ENCODE measurements at places on chromosomes 3 and 15. TPM values are rescaled to one million over a fixed set of nuclear protein-coding genes. Genes with fewer than 3 reads are reported as not detected.

Gene IFT122
- total RNA-seq, result 33.4 TPM

Gene SLC6A20
- 2.9 TPM for total RNA-seq

Gene CLRN1
- not detected for total RNA-seq

Gene SLC7A14
- total RNA-seq, result 1.2 TPM

Gene YEATS2
- 23.8 TPM for total RNA-seq

GRCh38 chr3:155233213-155233612 is 60.3 kb downstream of the STRIT1 start:
- no peaks in the 10 kb centered on the region for H3K36me3 ChIP-seq
- H3K27ac ChIP-seq, result peak overlapping the region; percentile 3
- no peak for DNase-seq
- H3K4me1 ChIP-seq, result peaks cover 10% of the 10 kb centered on the region

GRCh38 chr3:110788794-110789193 is 282.8 kb upstream of the NECTIN3 start:
- no peaks in the 10 kb centered on the region for H3K4me1 ChIP-seq
- H3K36me3 ChIP-seq, result no peaks in the 10 kb centered on the region
- no peak overlapping the region for H3K27ac ChIP-seq
- no peak for DNase-seq
- no peak overlapping the region for H3K4me3 ChIP-seq
- H3K27me3 ChIP-seq, result no peaks in the 10 kb centered on the region

DNA sequence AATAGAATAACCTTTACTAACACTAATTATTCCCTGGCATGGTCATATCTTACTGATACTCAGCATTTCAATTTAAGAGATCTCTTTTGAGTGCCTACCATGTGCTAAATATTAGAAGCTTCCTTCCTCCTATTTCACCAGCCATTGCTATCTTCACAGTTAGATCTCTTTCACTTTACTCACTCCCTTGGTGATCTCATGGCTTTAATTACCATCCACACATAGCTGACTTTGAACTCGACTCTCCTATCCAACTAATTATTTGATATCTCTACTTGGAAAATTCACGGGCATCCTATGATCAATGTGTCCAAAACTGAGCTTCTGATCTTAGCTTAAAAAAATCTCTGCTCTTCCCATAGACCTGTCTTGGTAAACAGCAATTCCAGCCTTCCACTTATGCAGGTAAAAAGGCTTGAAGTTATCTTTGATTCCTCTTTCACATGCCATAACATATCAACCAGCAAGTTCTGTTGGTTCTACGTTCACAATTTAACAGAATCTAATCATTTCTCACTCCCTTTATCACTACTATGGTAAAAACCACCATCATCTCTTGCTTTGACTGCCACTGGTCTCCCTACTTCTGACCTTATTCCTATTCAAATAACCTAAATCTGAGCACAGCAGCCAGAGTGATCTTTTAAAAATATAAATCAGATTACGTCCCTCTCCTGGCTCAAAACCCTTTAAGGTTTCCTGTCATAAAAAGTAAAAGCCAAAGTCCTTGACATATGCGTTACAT is 41.8 kb downstream of the HLTF start:
- DNase-seq, result no peak
- no peaks in the 10 kb centered on the region for H3K27me3 ChIP-seq
- no peak overlapping the region for H3K4me3 ChIP-seq
- no peak overlapping the region for H3K27ac ChIP-seq
- no peaks in the 10 kb centered on the region for H3K4me1 ChIP-seq

DNA sequence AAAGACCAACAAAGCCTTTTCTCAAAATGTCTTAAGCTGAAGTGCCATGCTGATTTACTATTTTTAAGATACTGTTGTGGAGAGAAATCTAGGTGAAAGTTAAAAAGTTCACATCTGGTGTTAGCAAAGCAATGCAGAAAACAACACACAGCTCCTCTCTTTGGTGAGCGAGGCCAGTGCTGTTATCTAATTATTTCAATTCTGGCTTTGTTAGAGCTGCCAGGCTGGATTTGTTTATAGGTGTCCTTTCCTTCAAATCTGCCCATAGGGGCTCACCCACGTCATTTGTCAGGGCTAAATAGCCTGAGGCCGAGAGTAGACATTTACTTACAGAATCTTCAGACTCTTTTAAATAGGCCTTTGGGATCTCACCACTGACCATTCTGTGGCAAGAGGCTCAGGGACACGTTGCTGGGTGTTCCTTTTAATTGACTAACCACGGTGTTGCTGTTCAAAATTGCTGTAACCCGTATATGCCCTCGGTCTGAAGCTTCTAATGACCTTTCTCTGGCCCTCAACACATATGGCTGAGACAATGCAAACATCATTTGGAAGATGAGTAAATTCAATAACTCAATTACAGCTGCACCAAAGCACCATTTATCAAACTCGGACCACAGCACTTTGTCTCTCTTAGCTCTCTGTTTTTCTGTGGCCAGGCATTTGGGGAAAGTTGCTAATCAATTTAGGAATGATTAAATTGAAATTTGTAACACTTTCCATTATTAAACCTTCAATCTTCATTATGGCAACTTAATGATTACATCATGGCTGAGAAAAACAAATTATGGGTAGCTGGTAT is 152.6 kb downstream of the PDZRN3 start:
- no peaks in the 10 kb centered on the region for H3K27me3 ChIP-seq
- no peak overlapping the region for H3K27ac ChIP-seq
- H3K36me3 ChIP-seq, result no peaks in the 10 kb centered on the region

DNA sequence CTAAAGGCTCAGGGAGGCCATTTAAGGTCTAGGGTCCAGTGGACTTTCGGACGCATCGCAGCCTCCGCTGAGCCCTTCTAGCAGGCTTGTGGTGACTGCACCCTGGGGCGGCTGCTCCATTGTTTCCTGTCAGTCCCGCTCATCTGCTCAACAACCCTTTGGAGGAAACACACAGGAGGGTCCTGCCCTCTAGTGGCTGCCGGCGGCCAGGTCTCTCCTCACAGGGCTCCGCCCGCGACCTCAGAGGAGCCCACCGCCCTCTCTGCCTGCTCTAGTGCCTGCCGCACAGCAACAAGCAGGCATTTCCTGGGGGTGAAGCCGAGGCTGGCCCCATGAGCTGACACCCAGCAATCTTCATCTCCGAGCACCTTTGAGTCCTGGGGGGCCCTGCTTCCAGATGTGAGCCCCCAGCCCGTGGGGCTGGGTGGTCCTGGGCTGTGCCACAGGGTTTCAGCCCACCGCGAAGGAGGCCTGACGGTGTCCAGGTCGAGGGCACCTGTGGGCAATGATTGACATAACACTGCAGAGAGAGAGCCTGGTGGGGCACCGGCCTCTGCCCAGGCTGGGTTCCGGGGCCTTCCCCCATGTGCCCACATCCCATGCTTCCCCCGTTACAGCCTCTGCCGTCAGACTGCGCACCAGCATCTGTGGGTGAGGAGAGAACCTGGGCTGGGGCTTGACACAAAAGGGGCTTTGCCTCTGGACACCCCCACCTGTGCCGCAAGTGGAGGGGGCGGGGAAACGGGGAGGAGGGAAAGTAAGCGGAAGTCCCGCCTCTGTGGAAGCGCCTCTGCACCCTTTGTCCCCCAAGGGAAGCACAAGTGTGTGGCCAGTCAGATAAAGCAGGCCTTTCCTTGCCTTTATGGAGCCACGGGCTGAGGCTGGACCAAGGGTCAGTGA is 27.0 kb upstream of the SFMBT1 start:
- peak overlapping the region; percentile 74 for H3K27ac ChIP-seq
- H3K4me3 ChIP-seq, result peak overlapping the region; percentile 64
- no peaks in the 10 kb centered on the region for H3K27me3 ChIP-seq
- no peak for DNase-seq
- no peaks in the 10 kb centered on the region for H3K36me3 ChIP-seq
- peaks cover 12% of the 10 kb centered on the region for H3K4me1 ChIP-seq

DNA sequence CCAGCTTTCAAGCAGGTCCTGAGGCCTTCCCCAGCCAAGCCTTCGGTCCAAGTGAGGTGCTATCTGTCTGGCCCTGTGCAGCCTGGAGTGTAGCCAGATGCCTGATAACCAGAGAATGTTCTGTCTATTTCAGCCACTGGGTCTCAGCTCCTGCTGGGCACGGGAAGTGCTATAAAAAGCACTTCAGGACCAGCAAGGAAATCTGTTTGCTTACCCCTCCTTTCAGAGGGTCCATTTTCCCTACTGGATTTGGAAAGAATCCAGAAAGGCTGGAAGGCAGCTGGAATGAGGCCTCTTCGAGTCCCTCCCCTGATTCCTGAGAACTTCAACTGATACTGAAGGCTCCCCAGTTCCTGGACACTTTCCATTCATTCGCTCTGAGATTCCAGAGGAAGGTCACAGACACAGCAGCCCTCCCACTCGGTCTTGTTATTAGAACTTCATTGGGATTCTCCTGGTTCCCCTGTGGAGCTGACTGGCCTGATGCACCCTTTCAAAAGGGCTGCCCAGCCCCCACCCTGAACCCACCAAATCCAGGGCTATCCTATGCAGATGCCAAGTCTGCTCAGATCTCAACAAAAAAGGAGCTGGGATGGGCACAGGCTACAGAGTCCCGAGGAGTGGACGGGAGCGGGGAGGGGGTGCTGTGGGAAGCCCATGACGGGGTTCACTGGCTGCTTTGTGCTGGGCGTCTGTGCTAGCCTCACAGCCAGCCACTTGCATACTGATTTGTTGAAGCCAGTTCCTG is 70.4 kb downstream of the UMPS start:
- no peaks in the 10 kb centered on the region for H3K27me3 ChIP-seq
- peak overlapping the region; percentile 74 for H3K27ac ChIP-seq
- no peaks in the 10 kb centered on the region for H3K36me3 ChIP-seq
- peaks cover 30% of the 10 kb centered on the region for H3K4me1 ChIP-seq
- no peak for DNase-seq
- no peak overlapping the region for H3K4me3 ChIP-seq

DNA sequence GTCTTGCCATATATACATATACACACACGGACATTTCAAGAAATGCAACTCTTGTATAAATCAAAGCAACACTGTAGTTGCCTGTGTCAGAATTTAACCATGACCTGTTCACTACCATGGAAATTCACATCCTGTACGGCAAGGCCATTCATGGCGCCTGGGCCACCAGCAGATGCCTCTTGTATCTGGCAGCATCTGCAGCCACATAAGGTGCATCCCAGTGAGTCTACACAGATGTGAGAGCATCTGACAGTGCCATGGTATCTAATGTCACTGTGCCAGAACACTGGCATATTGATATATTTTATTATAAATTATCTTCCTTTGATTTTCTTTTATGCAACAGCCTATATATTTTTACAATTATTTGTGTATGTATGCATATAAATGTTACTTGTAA is 25.1 kb downstream of the PDZRN3 start:
- H3K4me1 ChIP-seq, result peaks cover 30% of the 10 kb centered on the region
- H3K4me3 ChIP-seq, result no peak overlapping the region

DNA sequence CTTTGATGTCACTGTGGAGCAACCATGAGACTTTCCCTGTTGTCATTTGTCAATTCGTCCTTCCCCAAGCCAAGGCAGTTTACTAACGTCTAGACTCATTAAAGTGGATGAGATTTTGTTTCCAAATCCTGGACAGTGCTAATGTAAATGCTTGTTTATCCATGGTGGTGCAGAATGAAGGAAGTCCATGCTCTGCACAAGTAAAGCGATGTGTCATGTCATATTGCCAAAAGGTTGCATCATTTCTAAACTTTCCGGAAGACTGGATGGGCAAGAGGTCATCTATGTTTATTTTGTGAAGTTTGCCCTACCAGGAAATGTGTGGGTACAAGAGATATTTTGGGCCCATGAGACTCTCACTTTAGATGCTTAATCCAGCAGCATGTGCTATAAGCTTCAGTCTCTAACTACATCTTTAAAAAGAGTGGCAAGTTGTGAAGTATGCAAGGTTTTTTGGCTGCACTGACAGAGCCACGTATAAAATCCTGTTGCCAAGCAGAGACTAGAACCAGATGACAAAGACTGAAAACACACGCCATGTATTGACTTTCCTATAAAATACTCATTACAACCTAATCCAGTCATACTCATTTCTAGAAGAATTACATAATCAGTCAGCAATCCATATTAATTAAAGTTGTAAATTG is 72.1 kb upstream of the FNDC3B start:
- no peaks in the 10 kb centered on the region for H3K27me3 ChIP-seq
- no peak for DNase-seq
- H3K4me3 ChIP-seq, result no peak overlapping the region
- peaks cover 10% of the 10 kb centered on the region for H3K4me1 ChIP-seq
- no peaks in the 10 kb centered on the region for H3K36me3 ChIP-seq
- peak overlapping the region; percentile 63 for H3K27ac ChIP-seq

DNA sequence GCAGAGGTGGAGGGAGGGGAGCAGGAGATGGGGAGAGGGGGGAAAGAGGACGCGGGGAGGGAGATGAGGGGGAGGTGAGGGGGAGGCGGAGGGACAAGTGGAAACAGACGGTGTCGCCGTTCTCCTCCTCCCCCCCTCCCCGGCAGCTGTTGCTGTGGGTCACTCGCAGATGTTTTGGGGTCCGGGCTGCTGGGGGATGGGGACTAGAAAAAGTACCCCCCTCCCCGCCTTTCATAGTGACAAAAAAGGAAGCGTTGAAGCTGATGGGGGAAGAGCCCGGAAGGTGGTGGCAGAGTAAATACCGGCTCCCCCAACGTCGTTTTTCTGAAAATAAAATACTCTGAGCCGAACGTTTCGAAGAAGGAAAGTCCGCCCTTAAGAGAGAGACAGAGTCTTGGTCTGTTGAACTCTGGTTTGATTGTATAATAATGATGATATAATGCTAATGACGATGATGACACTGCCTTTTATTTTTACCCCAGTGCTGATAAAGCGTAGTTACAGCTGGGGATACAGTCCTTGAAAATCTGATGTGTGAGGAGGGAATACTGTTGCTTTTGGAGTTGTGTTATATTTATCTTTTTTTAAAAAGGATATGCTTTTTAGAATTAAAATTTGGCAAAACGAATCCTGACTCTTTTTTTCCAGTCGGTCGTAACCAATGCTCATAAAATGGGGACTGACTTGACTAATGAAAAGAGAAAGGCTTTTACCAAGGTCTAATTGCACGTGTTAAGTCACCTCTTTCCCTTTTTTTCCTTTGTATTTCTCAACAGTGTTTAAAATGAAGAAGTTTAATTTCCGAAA is 993 bp downstream of the STXBP5L start:
- peak overlapping the region; percentile 44 for H3K4me3 ChIP-seq
- DNase-seq, result no peak
- H3K27ac ChIP-seq, result peak overlapping the region; percentile 4
- peaks cover 20% of the 10 kb centered on the region for H3K4me1 ChIP-seq
- no peaks in the 10 kb centered on the region for H3K36me3 ChIP-seq

DNA sequence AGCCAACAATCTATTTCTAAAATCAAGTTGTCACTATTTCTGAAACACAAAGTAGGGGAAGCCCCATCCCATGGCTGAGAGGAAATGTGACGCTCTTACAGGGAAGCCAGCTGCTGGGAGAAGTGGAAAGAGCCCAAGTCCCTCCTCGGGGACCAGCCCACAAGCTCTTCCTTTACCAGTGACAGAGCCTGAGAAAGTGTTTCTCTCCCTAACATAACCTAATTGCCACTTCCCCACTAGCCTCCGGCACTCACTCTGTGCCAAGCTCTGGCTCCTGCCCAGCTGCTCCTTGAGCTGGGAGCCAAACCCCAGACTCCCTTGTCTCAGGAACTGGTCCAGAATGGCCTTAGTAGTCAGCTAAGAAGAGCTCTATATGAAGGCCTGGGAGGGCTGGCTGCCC is 42.9 kb downstream of the TNFAIP8L3 start:
- no peaks in the 10 kb centered on the region for H3K36me3 ChIP-seq
- H3K4me3 ChIP-seq, result no peak overlapping the region
- no peak overlapping the region for H3K27ac ChIP-seq
- DNase-seq, result no peak
- peaks cover 27% of the 10 kb centered on the region for H3K4me1 ChIP-seq

Data from vagina (tissue), 2 donors.